CD4-positive, alpha-beta T cell treated with Interleukin-4 for 4 hours (primary cell): ENCODE measurements at places on chromosomes 3 and 15.

GRCh38 chr3:111197485-111197884, 125.9 kb downstream of the NECTIN3 start:
- DNase-seq = no peak

DNA sequence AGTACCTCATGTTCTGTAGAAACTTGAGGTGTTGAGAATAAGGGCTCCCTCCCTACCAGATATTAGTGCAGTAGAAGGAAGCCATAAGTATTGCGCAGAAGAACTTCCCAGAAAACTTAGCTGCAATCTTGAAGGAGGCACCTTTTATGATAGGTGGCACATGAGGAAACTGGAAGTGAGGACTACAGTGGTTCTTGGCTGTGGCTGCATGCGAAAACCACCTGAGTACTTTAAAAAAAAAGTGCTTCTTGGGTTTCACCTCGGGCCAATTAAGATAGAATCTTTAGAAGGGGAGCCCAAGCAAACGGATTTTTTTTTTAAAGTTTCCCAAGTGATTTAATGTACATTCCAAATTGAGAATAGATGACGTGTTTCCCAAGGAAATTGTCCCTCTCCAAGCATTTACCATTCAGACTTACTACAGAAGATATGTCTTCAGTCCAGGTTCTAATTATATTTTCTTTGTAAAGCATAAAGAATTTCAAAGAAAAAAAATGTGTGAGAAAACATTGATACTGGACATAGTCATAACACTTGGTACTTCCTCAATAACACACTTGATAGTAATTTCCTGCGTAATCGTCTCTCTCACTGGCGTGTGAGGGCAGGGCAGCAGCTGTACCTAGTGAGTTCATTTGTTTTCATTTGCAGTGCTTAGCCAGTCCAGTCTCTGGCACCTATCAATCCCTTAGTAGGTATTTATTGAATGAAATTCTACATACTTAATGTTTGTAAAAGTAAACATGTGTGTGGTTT, 12.3 kb upstream of the NR1I2 start:
- no peak for DNase-seq

DNA sequence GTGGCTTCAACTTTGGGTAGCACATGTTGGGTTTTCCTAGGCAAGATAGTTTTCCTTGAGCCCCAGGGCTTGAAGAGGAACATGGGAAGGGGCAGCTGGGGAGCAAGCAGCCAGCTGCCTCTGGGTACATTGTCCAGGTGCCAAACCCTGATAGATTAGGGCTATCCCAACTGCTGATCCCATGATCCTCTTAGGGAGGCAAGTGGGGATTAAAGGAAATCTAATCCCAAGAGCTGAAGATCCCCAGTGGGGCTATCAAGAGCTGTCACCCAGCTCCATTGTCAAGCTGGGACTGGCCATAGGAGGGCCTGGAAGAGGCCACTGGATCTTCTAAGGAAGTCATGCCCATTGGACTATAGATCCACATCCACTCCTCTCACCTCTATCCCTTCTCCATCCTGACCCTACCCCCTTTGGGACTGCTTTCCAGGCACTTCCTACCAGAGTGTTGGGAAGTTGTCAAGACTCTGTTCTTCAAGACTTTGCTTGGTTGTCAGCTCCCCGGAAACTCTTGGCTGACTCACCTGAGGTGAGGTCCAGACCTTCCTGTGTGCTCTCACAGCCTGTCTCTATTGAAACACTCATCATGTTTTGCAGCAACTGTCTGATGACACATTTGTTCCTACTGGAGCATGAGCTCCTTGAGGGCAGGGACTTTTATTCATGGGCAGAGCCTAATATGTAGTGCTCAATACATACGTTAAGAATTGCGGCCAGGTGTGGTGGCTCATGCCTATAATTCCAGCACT, 5.9 kb downstream of the CAMK2N2 start:
- no peak for DNase-seq

- DNase-seq = no peak
Observed at GRCh38 chr3:55719508-55719907, 232.4 kb upstream of the WNT5A start.

GRCh38 chr3:111668326-111668725, 73.2 kb upstream of the ZBED2 start:
- DNase-seq = no peak

DNA sequence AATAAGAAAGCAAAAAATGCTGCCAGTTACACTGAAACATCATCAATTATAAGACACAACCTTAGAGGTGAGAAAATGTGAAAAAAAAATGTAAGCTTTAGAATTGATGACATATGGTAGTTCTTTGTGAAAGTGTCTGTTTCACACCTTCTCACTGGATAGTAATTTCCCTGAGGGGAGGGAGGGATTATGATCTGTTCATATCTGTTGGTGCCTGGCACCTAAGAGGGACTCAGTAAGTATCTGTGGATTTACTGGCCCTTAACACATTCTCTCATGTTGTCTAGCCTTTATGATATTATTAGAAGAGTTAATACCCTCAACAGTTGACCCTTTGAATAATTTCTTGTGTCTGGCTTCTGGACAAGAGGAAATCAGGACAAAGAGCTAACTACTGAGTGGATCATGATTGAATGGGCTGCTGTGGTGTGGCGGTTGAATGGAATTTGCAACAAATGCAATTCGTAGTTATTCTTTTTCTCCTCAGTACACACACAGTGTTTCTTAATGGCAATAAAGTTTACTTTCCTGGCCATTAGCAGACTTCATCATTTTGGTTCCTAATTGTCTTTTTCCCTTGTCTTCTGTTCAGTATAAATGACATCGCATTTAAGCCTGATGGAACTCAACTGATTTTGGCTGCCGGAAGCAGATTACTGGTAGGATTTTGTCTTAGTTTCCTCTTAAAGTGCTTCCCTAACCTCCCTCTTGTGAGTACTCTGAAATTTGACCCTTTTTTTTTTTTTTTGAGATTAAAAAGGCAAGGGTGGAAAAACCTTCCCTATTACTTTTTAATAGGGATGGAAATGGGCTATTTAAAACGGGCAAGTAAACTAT, 9.5 kb downstream of the IFT122 start:
- DNase-seq = no peak

DNA sequence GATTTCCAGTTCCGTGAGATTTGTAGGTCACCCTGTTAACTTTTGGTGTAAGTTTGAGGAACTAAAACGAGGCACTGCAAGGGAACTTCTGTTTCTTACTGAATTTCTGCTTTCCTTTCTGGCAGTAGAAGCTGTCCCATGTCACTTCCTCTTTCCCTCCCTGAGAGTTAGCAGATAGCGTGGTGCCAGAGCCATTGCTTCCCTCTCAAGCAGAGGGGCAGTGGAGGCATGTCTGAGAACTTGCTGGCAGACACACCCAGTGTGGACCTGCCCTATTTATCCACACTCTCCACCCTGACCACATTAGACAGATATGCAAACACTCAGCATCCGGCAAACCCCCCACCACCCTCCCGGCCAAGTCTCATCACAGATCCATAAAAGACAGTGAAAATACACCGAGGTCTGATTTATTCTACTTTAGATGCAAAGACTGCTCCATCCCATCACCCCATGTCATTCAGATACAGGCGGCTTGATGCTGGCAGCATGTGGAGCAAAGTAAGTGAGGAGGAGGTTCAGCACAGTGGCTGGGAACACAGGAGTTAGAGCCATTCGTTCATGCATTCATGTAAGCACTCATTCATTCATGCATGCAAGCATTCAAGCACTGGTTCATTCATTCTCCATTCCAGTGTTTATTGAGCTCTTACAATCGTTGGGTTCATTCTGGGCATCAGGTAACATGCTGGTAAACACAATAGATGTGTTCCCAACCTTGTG, 324.7 kb downstream of the SHQ1 start:
- DNase-seq = peak; percentile 32

GRCh38 chr15:27490867-27491595, 520.0 kb downstream of the GABRG3 start:
- DNase-seq = no peak

DNA sequence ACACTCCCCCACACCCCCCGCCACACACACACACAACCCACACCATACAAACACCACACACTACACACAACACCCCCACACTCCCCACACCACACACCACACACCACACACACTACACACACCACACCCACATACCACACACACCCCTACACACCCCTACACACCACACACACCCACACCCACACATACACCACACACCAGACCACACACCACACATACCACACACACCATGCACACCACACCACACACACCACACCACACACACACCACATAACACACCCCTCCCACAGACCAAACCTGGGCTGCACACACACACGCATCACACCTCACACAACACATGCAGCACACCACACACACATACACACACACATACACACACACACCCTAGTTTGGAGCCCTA, 1.8 kb upstream of the RASGRF1 start:
- no peak for DNase-seq

GRCh38 chr3:13268961-13269441, 151.1 kb downstream of the NUP210 start:
- no peak for DNase-seq

DNA sequence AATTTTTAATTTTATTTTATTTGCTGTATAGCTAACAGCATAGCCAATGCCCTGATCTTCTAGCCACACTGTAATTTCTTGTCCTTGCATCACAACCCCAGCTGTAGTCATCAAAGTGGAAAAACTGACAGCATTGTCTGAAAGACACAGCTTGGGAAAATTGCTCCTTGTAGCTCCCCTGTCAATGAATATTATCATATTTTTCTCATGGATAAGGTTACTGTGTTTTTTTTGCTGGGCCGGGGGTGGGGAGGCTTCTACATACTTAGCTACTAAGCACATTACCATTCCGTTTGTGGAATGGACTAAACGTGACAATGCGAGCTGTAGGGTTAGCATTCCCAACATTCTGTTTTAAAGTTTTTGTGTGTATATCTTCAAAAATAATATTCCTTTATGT, 381.3 kb downstream of the TIGIT start:
- no peak for DNase-seq

- no peak for DNase-seq
Observed at GRCh38 chr15:49462232-49462844, 39.3 kb downstream of the FGF7 start.

- no peak for DNase-seq
Observed at GRCh38 chr3:108897883-108898282, 55.8 kb downstream of the GUCA1C start.

GRCh38 chr15:84983711-84984110, 2.1 kb downstream of the PDE8A start:
- no peak for DNase-seq

GRCh38 chr15:42010434-42010833, 10.4 kb downstream of the PLA2G4E start:
- no peak for DNase-seq

- DNase-seq = no peak
Observed at GRCh38 chr3:35733341-35733740, 94.0 kb downstream of the ARPP21 start.

DNA sequence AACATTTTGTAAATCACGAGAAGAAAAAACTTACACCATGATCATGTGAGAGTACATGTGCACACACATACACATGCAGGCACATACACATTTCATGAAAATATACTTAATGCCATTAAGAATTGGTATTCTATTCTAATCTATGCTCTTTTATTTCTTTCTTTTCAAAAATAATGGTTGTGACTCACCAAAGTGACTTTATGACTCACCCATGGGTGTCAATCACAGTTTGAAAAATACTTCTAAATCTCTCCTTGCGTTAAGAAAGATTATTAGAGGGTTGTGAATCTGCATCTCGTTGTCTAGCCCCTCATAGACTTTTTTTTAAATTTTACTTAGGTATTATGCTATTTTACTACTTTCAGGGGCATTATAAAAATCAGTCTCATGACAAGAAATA, 254.2 kb downstream of the TUSC7 start:
- no peak for DNase-seq

GRCh38 chr3:7682822-7683229, 818.8 kb upstream of the LMCD1 start:
- no peak for DNase-seq

GRCh38 chr3:158801696-158802408, at the start of gene MFSD1:
MFSD1 (plus strand) TSS chr3:158802054; CDS start chr3:158802153, 99 bp downstream.
- peak; percentile 88 for DNase-seq

GRCh38 chr15:84864444-84864795, 20.0 kb upstream of the SLC28A1 start:
- DNase-seq = no peak

- no peak for DNase-seq
Observed at GRCh38 chr3:170721563-170721962, 135.7 kb upstream of the SLC7A14 start.

DNA sequence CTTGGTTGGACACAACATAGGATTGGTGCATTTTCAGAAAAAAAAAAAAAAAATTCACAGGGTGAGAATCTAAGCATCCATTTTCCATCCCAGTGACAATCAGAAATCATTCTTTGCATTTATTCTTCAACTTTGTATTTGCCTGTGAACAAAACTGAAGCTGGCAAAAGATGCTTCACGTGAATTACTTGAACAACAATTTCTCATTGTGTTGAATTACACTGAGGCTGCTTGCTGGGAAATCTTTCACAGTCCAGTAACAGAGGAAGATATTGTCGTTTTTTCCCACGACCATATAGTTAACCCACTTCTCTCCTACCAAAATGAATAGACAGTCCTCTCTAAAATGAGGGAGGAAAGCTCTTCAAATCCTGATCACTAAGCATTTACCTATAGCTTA, 4.3 kb upstream of the SLCO3A1 start:
- DNase-seq = no peak

GRCh38 chr3:147616998-147617619, 207.9 kb downstream of the ZIC1 start:
- no peak for DNase-seq

DNA sequence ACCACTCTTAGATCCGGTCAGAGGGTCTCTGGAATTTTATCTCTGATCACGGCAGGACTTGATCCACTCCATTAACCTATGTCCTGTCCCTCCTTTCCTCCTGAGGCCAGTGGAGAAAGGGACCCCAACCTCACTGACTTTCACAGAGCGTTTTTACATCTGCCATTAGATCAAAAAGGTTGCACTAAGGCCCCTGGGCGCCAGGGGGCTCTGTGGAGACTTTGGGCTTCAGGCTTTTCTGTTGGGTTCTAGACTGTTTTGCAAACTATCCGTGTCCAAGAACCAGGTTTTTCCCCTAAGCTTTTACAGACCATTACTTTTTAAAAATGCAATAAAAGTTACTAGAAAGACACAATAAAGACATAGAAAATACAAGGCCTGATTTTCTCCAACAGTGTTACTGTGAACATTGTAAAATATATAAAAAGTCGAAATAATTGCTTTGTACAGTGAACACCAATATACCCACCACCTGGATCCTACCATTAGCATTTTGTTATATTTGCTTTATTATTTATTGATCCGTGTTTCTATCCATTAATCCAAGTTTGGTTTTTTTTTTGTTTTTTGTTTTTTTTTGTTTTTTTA, 159.7 kb downstream of the POLR2M start:
- DNase-seq = peak; percentile 26

GRCh38 chr15:32856753-32857152, 138.9 kb downstream of the GREM1 start:
- no peak for DNase-seq

DNA sequence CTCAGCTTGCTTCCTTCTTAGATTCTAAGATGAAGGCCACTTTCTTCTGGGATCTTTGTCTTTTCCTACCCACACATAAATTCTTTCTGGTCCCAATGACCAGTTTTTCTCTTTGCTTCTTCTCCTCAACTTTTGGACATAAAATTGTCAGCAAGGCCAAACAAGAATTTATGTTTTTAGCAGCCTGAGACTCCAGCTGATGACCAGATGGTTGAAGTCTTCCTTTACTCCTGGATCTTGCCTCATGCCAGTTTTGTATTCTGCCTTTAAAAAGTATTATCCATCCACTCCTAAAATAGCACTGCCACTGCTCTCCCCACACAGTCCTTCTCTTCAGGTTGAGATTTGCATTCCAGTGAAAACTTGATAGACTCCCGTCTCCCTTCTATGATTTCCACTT, 236.0 kb downstream of the VPS13C start:
- DNase-seq = no peak

- DNase-seq = no peak
Observed at GRCh38 chr3:15498431-15499214, 22.9 kb downstream of the COLQ start.
